ENCODE measurements at places on chromosomes 11 and 22. TPM values are rescaled to one million over a fixed set of nuclear protein-coding genes. Genes with fewer than 3 reads are reported as not detected.

The C11orf65 gene
- 1.5 TPM for total RNA-seq

The BSCL2 gene
- 179 TPM for total RNA-seq

DNA sequence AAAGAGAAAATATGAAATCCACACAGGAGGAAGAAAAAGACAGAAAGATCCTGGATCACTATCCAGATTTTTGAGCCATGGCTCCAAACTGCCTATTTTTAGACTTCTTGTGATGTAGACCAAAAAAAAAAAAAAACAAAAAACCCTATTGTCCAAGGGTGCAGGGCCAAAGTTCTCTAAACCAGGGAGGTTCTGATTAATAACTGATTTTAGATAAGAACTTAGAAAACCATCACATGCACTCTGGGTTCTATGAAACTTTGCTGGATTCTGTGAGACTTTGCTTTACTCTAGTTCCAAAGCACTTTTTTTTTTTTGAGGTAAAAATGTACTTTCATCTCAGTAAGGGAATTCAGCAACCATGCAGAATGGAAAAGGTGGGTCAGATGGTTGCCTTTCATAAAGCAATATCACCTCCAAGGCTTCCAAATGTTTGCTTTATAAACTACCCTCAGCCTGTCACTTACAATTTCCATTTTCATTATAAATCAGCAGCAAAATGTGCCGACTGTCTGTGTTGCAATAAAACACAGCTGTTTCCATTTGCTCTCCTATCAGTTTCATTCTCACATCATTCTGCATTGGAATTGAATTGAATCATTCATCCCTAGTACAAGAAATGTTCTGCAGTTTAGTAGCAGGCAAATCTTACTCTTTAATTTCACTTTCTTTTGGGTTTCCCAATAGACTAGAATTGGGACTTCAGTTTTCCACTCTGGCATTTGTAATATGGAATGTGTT is 1584.3 kb upstream of the RAG2 start:
- DNase-seq = no peak

The OR10D3 gene
- not detected for total RNA-seq

GRCh38 chr11:82995754-82996398 is 75.8 kb downstream of the RAB30 start:
- no peak for DNase-seq

- DNase-seq = no peak
Observed at GRCh38 chr11:88246696-88247095, 71.5 kb upstream of the RAB38 start.

The KRTAP5-8 gene
- not detected for total RNA-seq

The CASP5 gene
- total RNA-seq = 0.50 TPM

DNA sequence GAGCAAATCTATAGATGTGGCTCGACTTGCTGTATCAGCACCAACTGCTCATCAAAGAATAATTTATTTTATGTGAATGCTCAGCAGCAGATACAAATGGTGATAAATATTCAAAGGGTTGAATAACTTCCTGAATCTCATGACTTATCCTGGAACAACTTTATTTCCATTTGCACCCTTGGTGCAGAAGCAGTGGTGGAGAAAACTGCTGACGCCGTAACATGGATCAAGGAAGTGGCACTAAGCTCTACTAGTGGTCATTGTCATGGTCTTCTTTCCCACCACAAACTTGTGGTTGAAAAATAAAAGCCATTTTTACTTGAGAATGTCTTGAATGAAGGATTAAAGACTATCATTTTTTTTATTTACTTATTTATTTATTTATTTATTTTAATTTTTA is 14.6 kb downstream of the MARK2 start:
- DNase-seq = no peak

DNA sequence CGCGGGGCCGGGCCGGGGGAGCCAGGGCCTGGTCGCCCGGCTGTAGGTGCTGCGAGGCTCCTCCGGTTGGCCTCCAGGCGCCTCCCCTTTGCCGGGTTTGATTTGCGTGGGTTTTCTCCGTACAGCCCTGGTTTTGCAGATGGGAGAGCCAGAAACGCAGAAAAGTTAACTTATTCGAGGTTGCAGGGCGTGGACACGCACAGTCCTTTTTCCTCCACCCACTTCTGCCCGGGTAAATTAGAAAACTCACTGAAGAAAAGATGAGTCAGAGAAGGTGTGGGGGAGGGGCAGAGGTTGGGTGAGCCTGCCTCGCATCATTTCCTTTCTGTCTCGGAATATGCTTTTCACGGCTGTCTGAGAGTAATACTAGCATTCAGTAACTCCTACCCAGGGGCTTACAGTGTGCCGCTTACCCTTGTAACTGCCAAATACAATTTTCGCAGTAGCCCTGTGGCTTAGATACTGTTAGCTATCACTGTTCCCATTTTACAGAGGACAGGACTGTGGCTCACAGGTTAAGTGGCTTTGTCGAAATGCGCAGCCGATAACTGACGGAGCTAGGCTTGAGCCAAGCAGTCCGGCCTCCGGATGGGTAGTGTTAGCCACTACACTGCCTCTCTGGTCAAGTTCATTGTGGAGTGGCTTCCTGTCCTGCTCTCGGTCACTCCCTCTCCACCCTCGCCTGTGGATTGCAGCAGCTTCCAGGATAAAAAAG is 812 bp downstream of the FADD start:
- no peak for DNase-seq

DNA sequence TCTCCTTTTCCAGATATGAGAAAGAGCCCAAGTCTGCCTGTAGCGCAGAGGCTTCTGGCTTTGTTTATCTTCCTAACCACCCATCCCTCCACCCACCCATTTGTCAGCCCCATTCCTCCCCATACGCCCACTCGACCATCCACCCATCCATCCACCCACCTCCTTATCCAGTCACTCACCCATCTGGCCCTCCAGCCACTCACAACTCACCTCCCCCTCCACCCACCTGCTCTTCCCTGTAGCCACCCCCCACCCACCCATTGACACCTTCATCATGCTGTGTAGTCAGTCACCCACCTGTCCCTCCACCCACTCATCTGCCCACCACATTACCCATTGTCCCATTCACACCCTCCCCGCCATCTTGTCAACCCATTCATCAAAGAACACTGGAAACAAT is 5.5 kb downstream of the CST6 start:
- no peak for DNase-seq

The KCNK4 gene
- total RNA-seq = 1.0 TPM

DNA sequence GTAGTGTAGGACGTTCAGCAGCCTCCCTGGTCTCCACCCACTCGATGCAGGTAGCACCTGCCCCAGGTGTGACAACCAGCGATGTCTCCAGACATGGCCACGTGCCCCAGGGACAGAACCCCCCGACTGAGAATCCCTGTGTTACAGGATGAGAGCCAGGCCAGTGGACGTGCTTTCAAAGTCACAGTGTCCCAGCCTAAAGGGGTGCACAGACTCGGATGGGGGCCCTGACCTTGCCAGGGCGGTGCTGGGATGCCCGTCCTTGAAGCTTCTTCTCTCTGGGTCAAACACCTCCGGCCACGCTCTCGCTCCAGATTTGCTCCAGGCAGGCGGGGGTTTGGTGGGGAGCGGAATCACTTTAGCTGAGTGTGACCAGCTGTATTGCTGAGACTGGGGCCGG is 23.3 kb upstream of the GAL start:
- DNase-seq = no peak

DNA sequence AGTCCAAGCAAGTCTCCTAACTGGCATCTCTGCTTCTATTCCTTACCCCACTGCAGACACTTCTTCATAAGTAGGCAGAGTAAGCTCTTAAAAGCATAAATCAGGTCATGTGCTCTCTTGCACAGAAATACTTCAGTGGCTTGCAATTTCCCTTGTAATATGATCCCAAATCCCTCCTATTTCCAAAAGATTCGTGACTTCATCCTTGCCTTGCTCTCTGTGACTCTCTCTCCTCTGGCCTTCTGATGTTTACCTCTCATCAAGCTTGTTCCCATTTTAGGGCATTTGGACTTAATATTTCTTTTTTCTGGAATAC is 37.4 kb upstream of the NCR3LG1 start:
- DNase-seq = no peak

The SPI1 gene
- 7.9 TPM for total RNA-seq

The TSPAN4 gene
- total RNA-seq = 27.2 TPM

- DNase-seq = peak; percentile 64
Observed at GRCh38 chr11:14242187-14242586, 116.8 kb downstream of the RRAS2 start.

DNA sequence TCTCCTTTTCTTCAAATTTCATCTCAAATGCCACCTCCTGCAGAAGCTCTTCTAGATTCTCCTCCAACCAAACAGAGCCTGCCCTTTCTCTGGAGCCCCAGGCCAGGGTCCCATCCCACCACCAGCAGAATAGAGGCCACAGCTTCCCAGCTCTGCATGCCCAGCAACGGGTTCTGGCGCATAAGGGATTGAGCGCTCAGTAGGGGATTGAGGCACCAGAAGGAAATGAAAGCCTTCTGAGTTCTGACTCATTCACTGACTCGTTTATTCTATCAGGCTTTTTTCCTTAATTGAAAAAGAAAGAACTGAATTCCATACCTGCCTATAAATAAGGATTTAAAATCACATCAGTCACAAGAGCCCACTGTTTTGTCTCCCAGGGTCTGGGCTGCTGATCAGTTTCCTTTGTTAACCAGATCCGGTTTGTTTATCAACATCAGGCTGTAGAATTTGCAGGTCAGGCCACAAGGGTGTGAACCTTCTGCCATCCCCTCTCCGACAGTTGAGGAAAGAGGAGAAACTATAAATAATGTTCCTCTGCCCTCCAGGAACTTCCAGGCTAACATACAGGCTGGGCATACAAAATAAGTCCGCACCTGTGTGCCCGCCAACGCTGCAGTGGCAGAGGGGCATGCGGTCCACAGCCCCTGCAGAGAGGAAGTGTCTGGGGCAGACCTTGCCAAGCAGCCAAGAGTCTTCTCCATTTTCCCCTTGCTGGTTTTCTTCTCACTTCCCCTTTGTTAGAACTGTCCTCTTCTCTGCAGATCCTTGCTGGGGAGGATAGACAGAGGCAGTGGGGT is 63.5 kb upstream of the PRDM11 start:
- DNase-seq = no peak

All from spinal cord (tissue), 10 donors.